Camera-type eye (tissue), 1 donor: ENCODE measurements at places on chromosomes 4 and X. TPM values are rescaled to one million over a fixed set of nuclear protein-coding genes. Genes with fewer than 3 reads are reported as not detected.

Gene TMEM165
- total RNA-seq: 88.8 TPM

Gene INPP4B
- total RNA-seq: 23.2 TPM

Gene SRPK3
- 6.9 TPM for total RNA-seq

Gene TMPRSS11A
- total RNA-seq: 0.33 TPM

Gene MAGEB17
- not detected for total RNA-seq

Gene PHOX2B
- 0.55 TPM for total RNA-seq

Gene ZNF674
- total RNA-seq: 11.4 TPM

Gene ANKRD50
- total RNA-seq: 84.9 TPM

Gene POU3F4
- total RNA-seq: not detected
